ENCODE measurements at places on chromosomes 7 and 10. TPM values are rescaled to one million over a fixed set of nuclear protein-coding genes. Genes with fewer than 3 reads are reported as not detected.
A peak's percentile ranks its signal among the peaks of the same experiment; 100 is the strongest.

GRCh38 chr10:43308986-43309385 lies 42.1 kb upstream of the RASGEF1A start:
- peaks cover 12% of the 10 kb centered on the region for H3K4me1 ChIP-seq
- no peaks in the 10 kb centered on the region for H3K36me3 ChIP-seq
- H3K27me3 ChIP-seq = no peaks in the 10 kb centered on the region
- DNase-seq = no peak
- no peak overlapping the region for H3K4me3 ChIP-seq
- H3K27ac ChIP-seq = no peak overlapping the region

GRCh38 chr10:69642747-69643146 lies 12.7 kb downstream of the FAM241B start:
- H3K36me3 ChIP-seq = no peaks in the 10 kb centered on the region
- DNase-seq = no peak
- no peaks in the 10 kb centered on the region for H3K4me1 ChIP-seq
- peaks cover 7% of the 10 kb centered on the region for H3K27me3 ChIP-seq
- no peak overlapping the region for H3K27ac ChIP-seq
- no peak overlapping the region for H3K4me3 ChIP-seq

DNA sequence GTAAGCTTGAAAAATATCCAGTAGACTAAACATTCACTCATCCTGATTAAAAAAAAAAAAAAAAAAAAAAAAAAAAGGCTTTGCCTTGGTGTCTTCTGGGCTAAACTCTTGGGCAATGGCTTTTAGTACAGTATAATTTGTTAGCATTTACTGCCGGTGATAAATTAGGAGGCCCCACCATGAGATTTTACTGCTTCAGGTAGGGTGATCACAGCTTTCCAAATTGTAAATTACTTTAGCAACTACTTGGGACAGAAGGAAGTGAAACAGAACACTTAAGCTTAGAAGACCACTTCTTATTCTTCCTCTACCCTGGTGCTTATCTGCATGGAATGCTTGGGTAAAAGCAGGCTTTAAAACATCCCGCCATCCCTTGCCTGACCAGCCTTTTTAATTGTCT lies 152.1 kb downstream of the HIBADH start:
- DNase-seq = no peak
- H3K27me3 ChIP-seq = no peaks in the 10 kb centered on the region
- H3K36me3 ChIP-seq = no peaks in the 10 kb centered on the region
- no peaks in the 10 kb centered on the region for H3K4me1 ChIP-seq

DNA sequence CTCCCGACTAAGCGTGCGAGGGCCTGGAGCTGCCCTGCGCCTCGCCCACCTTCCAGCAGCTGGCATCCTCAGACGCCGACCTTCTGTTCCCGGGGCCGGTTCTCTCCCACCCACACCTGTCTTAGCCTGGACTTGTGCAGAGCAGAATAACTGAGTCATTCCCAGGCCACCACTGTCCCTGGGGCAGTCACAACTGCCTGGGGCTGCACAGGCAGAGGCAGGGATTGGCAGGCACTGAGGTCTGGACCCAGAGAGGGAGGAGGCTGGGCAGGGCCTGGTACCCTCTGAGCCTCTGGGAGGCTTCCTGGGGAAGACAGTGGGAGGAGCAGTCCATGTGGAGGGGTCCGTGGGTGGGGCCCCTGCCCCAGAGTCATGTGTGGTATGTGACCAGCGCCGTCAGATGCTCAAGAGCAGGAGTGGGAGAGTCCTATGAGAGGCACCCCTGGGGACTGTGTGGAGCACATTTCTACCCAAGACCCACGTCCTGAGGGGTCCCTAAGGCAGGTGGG lies 74.3 kb downstream of the NKX6-2 start:
- peak; percentile 30 for DNase-seq
- H3K27me3 ChIP-seq = no peaks in the 10 kb centered on the region
- H3K27ac ChIP-seq = no peak overlapping the region
- H3K36me3 ChIP-seq = peaks cover 48% of the 10 kb centered on the region
- no peaks in the 10 kb centered on the region for H3K4me1 ChIP-seq

DNA sequence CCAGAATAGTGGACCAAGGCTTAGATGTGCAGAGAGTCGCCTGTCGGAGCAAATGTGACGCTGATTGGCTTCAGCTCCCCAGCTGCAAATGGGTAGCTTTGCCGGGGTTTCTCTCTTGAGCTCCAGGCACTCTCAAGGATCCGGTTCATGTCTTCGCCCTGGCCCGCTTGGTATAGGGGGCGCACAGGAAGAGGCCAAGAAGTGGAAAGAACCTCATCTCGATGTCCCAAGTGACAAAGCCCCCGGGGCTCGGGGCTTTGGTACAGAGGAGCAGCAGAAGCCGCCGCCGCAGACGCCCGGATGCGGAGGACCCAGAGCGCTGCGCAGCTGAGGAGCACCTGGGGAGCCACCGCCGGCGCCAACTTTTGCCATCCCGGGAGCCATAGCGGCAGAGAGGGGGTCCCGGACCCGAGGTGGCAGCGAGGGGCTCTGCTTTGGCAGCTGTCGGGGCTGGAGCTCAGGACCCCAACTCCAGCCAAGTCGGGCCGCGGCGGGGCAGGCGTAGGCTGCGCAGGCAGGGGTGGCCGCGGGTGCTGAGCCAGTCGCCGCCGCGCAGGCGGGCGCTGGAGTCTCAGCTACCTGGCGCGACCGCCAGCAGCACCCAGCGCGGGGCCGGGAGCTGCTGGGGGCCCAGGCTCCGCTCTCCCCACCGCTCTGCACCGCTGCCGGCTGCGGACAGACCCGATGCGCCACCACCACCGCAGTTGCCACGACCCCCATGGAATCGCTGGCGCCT lies 466.6 kb downstream of the XPNPEP1 start:
- no peaks in the 10 kb centered on the region for H3K4me1 ChIP-seq
- peaks cover 36% of the 10 kb centered on the region for H3K27me3 ChIP-seq
- DNase-seq = no peak
- H3K27ac ChIP-seq = no peak overlapping the region
- H3K36me3 ChIP-seq = no peaks in the 10 kb centered on the region

DNA sequence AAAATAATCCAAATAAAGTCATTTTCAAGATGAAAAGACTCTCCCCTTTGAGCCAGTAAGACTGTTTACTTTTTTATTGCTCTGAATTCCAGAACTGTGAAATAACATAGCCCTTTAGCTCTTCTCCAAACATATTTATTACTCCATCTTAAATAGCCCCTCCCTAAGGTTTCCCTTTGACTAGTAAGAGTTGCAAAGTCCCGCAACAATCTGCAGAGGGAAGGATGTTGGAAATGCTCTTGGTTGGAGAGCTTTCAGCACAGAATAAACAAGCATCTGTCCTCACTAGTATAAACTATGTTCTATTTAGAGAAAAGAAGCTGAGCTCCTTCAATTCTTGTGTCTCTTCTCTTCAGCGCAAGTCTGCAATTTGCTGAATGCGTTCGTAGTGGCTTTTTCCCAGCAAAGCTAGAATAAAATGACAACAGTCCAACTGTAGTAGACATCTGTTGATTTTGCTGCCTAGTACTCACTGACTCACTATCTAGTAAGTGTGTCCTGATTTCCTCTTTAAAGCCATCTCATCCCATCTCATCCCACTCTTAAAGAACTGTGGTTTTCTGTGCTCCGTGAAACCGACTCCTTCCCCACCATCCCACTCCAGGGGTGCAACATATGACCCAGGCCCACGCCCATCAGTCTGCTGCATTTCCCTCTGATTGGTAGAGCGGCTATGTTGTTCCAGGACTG lies 104.0 kb downstream of the FAM107B start:
- H3K4me3 ChIP-seq = no peak overlapping the region
- no peaks in the 10 kb centered on the region for H3K27me3 ChIP-seq
- no peak for DNase-seq
- H3K36me3 ChIP-seq = no peaks in the 10 kb centered on the region
- H3K27ac ChIP-seq = peak overlapping the region; percentile 42

GRCh38 chr10:123009105-123009820 lies 457 bp downstream of the ACADSB start:
- peaks cover 6% of the 10 kb centered on the region for H3K36me3 ChIP-seq
- no peaks in the 10 kb centered on the region for H3K27me3 ChIP-seq
- peaks cover 46% of the 10 kb centered on the region for H3K4me1 ChIP-seq
- H3K4me3 ChIP-seq = peak overlapping the region; percentile 96
- DNase-seq = peak; percentile 51
- peak overlapping the region; percentile 95 for H3K27ac ChIP-seq

DNA sequence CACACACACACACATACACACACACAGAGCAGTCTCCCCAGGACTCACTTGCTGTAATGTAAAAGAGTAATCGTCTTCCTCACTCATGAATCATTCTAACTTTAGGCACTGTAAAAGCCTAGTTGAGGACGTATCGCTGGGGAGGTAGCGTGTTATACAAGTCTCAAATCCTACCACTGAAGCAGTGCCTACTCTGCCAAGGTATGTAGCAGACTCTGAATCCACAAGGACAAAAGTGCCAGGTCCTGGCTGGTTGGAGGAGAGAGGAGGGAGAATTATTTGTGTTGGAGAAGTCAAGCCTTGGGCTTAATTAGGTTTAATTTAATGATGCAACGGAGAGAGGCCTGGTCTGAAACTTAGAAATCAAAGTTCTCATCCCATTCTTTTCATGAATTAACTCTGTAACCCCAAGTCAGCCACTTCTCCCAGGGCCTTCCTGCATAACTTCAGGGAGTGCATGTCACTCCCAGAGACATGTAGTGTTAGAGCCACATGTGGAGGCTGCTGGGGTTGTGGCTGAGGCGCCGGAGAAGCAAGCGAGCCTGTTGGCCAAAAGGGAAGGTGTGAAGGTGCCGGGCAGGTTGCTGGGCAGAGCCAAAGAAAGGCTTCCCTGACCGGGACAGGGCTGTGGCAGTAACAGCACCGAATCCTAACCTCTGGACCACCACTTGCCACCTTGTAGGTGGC lies 36.7 kb downstream of the NKX2-3 start:
- H3K4me3 ChIP-seq = no peak overlapping the region
- no peak for DNase-seq
- no peaks in the 10 kb centered on the region for H3K4me1 ChIP-seq

GRCh38 chr7:2100278-2101208 lies 132.2 kb downstream of the MAD1L1 start:
- DNase-seq = no peak
- H3K27ac ChIP-seq = no peak overlapping the region
- no peak overlapping the region for H3K4me3 ChIP-seq
- peaks cover 21% of the 10 kb centered on the region for H3K4me1 ChIP-seq
- H3K27me3 ChIP-seq = no peaks in the 10 kb centered on the region
- H3K36me3 ChIP-seq = no peaks in the 10 kb centered on the region

- H3K4me3 ChIP-seq = no peak overlapping the region
- H3K4me1 ChIP-seq = no peaks in the 10 kb centered on the region
- no peak overlapping the region for H3K27ac ChIP-seq
Measured at GRCh38 chr7:45368129-45368807, 205.9 kb upstream of the ADCY1 start.

DNA sequence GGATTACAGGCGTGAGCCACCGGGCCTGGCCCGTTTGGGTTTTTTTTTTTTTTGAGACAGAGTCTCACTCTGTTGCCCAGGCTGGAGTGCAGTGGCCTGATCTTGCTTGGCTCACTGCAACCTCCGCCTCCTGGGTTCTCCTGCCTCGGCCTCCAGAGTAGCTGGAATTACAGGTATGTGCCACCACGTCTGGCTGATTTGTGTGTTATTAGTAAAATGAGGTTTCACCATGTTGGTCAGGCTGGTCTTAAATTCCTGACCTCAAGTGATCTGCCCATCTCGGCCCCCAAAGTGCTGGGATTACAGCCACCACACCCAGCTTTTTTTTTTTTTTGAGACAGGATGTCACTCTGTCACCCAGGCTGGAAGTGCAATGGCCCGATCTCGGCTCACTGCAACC lies 5.9 kb upstream of the BAIAP2L1 start:
- H3K4me1 ChIP-seq = no peaks in the 10 kb centered on the region
- no peak for DNase-seq
- H3K36me3 ChIP-seq = no peaks in the 10 kb centered on the region
- H3K27ac ChIP-seq = no peak overlapping the region

DNA sequence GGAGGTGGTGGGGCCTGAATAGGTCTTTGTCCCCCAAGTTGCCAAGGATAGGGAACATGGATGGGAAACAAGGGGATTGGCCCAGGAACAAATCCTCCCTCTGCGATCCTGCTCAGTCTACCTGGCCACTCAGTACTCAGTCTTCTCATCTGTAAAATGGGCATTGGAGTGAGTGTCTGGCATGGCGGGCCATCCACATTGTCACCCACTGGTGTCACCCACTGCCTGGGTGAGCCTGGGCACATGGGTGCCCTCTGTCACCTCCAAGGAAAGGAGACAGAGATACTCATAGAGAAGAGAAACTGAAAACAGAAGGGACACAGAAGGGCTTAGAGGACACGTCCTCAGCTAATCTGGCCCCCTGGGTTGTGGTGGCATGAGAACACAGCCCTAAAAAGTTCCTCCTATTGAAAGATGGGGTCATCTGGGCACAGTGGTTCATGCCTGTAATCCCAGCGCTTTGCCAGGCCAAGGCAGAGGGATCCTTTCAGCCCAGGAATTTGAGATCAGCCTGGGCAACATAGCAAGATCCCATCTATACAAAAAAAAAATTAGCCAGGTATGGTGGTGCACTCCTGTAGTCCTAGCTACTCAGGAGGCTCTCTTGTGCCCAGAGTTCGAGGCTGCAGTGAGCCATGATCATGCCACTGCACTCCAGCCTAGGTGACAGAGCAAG lies 12.5 kb upstream of the TNRC18 start:
- H3K27ac ChIP-seq = no peak overlapping the region
- H3K4me3 ChIP-seq = no peak overlapping the region
- H3K4me1 ChIP-seq = no peaks in the 10 kb centered on the region
- no peaks in the 10 kb centered on the region for H3K36me3 ChIP-seq

DNA sequence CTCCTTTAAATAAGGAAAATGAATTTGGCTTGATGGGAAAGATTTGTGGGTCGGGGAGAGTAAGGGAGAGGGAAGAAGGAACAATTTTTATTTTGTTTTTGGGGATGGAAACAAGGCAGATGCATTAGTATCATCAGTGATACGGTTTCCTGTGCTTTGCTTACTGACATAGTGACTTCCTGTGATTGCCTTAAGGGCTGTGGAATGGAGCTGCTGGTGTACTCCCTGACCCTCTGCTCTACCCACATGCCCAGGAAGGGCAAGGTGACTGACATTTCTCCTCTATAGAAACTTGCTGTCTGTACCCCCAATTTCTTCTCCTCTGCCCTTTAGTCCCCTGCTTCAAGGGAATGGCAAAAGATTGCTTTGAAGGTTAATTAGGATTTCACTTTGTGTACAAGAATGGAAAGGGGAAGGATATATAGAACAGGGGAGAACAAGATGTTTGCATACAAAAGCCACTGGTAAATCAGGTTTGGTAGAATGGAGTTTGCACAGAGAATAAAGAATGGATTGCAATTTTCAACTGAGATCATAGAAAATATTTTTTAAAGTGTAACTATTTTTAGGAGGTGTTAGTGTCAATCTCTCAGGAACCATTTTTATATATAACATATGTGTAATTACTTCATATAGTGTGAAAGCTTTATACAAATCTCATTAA lies 129.0 kb upstream of the AGR3 start:
- H3K4me3 ChIP-seq = no peak overlapping the region
- H3K4me1 ChIP-seq = peaks cover 28% of the 10 kb centered on the region
- H3K27me3 ChIP-seq = no peaks in the 10 kb centered on the region
- DNase-seq = no peak
- peak overlapping the region; percentile 54 for H3K27ac ChIP-seq

- no peak overlapping the region for H3K4me3 ChIP-seq
- no peaks in the 10 kb centered on the region for H3K27me3 ChIP-seq
- no peaks in the 10 kb centered on the region for H3K4me1 ChIP-seq
Measured at GRCh38 chr7:127177156-127177555, 75.6 kb downstream of the GRM8 start.

- H3K36me3 ChIP-seq = no peaks in the 10 kb centered on the region
- no peak for DNase-seq
- H3K4me3 ChIP-seq = no peak overlapping the region
- H3K27me3 ChIP-seq = no peaks in the 10 kb centered on the region
Measured at GRCh38 chr7:156117542-156118247, 305.4 kb upstream of the SHH start.

Gene STEAP1B
- 1.5 TPM for total RNA-seq

Gene UCN3
- 0.53 TPM for total RNA-seq

Gene SCD
- total RNA-seq = 327 TPM

Gene OPALIN
- total RNA-seq = not detected

Gene TMEM236
- total RNA-seq = 5.9 TPM

Gene UBE2H
- total RNA-seq = 76.7 TPM

All from lower lobe of right lung (tissue), 2 donors.